ENCODE measurements at places on chromosomes 7 and 10.

DNA sequence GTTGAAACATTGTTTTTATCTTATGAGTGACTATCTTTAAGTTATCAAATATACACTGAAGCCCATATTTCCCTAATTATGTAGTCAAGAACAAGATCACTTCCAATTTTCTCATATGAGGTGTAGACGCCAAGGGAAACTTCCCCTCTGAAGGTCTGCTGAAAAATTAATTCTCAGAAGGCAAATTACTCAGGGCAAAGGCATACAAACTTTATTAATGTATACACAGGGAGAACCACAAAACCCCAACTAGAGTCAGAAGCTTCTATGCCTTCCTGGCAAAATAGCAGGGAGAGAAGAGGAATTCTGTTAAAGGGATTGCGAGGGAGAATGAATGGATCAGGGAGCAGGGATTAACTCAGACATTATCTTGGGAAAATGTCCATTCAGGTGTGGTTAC is 83.4 kb downstream of the DOCK4 start:
- DNase-seq: no peak

GRCh38 chr10:49218480-49218879 is 30.3 kb upstream of the TMEM273 start:
- no peak for DNase-seq

DNA sequence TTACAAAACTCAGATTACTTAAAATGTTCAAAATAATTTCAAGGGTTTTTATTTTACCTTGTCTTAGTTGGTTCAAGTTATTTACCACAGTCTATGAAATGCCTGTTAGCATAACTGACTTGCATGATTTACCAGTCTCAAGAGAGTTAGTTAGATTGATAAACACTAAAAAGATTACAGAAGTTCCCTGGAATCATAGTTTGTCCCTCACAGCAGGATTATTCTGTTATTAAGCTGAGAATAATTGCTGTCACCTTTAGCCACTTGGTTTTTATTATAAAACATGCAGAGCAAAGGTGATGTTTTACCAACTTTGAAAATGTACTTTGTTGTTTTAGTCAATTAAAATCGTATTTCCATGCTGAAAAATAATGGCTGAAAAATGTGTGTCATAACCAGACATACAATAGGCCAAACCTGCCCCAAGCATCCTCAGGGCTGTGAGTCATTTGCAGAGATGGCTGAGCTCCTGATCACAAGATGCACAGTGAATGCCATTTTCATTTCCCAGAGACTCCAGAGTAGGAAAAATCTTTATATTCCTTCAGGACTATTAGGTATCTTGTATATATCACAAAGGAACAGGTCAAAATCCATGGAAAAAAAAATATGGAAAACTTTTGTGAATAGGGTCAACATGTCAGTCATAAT is 87.8 kb upstream of the DKK1 start:
- no peak for DNase-seq

DNA sequence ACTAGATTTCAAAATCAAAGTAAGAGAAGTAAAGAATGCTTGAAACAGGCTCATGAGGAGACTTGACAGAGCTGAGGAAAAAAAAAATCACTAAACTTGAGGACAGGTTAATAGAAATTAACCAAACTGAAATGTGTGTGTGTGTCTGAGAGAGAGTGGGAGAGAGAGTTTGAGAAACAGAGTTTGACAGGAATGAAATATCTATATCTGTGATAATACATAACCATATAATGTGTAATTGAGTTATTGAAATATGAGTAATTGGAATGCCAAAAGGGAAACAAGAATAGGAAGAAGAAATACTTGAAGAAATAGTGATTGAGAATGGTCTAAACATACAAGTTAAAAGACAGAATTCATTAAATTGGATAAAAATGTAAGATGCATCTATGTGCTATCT is 268.0 kb upstream of the CHRM2 start:
- no peak for DNase-seq

GRCh38 chr7:22088827-22089226 is 143.1 kb upstream of the CDCA7L start:
- no peak for DNase-seq

GRCh38 chr7:112699725-112700513 is 90.3 kb downstream of the TMEM168 start:
- no peak for DNase-seq

DNA sequence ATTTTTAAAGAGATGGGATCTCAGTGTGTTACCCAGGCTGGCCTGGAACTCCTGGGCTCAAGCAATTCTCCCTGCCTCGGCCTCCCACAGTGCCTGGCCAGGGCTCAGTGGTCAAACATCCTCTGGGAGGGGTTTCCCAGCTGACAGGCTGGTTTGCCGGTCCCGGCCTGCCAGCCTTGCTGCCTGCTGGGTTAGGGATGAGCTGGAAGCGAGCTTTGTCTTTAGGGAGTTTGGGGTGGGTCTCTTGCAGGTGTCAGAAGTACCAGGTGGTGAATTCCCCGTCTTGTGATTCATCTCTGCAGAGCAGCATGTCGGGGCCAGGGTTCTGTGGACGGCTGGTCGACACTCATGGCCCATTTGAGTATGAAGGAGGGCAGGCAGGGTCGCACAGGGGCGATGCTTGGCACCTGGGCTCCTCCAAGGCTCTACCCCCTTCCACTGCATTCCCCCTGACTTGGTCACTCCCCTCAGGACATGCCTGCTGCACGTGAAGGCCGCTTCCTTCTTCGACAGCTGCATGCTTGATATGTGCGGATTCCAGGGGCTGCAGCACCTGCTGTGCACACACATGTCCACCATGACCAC is 30.3 kb downstream of the ZAN start:
- DNase-seq: no peak

GRCh38 chr10:73517166-73517888 is 21.5 kb upstream of the PPP3CB start:
- no peak for DNase-seq

- DNase-seq: no peak
Measured at GRCh38 chr7:109261781-109262180, 692.1 kb downstream of the DNAJB9 start.

GRCh38 chr10:92387289-92387940 is 96.4 kb downstream of the MARCHF5 start:
- no peak for DNase-seq

- peak; percentile 47 for DNase-seq
Measured at GRCh38 chr7:23105644-23106056, at the start of gene KLHL7. KLHL7 (plus strand) TSS chr7:23105785; CDS start chr7:23106027, 242 bp downstream.

- DNase-seq: no peak
Measured at GRCh38 chr10:944034-944831, 12.7 kb upstream of the LARP4B start.

GRCh38 chr10:128526791-128527375 is 400.7 kb upstream of the MKI67 start:
- DNase-seq: no peak

DNA sequence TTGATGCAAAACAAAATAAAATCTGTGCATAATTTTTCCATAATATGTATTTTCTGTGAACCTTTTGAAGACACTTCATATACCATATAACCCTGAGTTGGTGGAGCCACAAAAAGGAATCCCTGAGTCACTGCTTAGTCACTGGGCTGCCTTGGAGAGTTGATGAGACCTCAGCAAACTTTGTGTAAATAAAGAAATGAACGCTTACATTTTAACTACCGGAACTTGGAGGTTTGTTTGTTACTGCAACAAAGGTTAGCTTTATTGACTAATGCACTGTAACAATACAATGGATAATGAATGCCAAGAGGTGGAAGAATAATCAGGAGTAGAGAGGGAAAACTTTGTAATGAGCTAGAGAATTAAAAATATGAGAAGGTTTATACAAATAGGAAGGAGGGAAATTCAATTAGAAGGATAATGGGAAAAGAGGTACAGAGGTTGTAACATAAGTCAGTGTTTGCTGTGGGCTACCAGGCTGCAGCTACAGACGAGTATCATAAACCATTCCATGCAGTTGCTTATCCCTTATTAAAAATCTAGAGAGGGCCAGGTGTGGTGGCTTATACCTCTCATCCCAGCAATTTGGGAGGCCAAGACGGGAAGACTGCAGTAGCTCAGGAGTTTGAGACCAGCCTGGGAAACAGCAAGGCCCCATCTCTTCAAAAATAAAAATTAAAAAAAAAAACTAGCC is 1042.1 kb downstream of the TYW1 start:
- DNase-seq: no peak

DNA sequence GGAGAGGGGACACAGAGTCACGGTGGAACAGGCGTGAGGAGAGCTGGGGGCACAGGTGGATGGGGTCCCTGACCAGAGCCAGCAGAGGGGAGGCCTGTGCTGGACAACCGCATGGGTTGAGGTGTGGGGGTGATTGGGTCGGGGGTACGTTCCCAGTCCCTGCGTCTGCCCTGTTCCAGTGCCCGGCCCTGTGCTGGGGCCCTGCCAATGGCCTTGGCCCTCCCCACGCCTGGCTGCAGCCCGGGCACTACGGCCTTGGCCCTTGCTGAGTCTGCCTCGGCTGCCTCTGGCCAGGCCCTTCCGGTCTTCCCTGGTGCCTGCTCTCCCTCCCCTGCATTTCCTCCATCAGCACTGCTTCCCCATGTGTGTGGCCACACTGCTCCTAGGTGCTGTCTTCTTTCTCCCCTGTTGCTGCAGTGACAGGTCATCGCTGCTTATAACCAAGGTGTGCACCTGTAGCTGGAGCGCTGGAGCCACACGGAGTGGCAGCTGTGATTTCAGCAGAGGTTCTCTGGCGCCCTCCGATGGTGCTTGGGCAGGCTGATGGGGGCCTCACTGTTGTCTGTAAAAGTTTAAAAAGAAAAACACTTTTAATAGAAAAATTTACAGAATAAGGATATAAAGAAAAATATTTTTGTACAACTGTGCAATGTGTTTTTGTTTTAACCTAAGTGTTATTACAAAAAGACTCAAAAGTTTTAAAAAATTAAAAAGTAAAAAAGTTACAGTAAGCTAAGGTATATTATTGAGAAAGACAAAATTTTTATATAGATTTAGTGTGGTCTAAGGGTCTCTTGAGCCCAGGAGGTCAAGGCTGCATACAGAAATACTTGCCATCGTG is 45.2 kb upstream of the BHLHA15 start:
- no peak for DNase-seq

- DNase-seq: no peak
Measured at GRCh38 chr7:63072806-63073205, 925.8 kb upstream of the ZNF722 start.

DNA sequence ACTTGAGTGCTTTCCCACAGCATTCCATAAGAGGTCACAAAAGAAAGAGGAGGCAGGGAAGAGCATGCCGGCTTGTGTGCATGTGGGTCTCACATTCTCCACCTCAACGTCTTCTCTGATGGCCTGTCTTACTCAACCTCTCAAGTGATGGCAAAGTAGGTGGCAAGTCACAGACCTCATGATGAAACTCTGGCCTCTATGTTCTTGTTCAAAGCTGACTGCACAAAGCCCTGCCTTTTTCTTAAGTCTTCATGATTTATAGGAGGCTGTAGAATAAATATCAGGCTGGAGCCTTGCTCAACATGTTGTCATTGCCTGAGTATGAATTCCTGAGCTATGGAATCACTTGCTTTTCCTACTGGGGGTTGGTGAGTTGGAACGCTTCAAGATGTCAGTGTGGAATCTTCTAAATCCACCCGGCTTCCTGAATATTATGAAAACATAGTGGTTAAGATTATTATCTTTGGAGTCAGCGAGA is 213.6 kb upstream of the INHBA start:
- no peak for DNase-seq

- DNase-seq: no peak
Measured at GRCh38 chr7:7005303-7005702, 177.0 kb upstream of the C1GALT1 start.

DNA sequence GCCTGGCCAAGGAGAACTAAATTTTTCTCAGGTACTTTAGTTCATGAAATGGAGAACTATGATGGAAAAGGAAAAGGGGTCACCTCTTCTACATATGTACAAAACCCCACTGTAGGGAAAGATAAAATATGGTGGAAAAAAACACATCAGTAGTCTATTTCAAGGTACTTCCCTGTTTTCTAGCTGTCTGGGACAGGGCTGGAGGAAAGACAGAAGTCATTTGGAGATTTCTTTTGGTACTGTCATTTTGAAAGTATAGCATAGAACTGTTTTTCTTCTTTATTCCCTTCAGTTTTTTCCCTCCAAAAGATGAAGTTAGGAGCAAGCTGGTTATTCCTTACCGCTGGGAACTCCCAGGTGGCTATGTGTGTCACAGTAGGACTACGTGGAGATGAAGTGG is 196.1 kb downstream of the DOCK4 start:
- DNase-seq: no peak

- DNase-seq: no peak
Measured at GRCh38 chr10:109963439-109963838, 40.1 kb upstream of the XPNPEP1 start.

- DNase-seq: no peak
Measured at GRCh38 chr10:76624470-76624869, 1013.1 kb downstream of the KCNMA1 start.

GRCh38 chr7:17305387-17306171 is 7.1 kb downstream of the AHR start:
- DNase-seq: no peak

DNA sequence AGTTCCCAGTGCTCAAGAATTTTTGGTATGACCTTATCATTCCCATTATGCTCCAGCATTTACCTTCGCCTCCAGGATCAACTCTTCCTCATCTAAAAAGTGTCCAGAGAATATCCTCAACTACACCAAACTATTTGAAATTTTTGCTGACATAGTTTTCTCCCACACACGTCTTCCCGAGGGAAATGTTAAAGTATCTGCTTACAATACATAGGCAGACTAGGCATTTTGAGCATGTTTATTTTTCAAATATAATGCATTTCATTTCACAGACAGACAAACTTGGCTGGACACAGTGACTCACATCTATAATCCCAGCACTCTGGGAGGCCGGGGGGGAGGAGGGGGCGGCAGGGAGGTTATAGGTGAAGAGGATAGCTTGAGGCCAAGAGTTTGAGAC is 177.1 kb upstream of the TRIM24 start:
- no peak for DNase-seq

- DNase-seq: no peak
Measured at GRCh38 chr7:132290021-132290420, 286.2 kb downstream of the PLXNA4 start.

DNA sequence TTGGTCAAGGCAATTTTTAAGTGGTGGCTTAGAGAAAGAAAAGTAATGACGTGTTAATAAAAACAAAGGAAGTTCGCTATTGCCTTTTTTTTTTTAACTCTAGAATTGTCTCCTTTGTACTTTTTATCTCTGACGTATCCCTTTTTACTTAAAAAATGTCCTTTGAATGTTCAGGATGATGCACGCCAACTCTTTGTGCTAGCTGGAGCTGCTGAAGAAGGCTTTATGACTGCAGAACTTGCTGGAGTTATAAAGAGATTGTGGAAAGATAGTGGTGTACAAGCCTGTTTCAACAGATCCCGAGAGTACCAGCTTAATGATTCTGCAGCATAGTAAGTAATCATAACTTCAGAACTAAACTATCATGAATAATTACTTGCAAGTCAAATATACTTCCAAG is 64.4 kb downstream of the GNAI1 start:
- no peak for DNase-seq
